ENCODE measurements at places on chromosomes 2 and 18.

- no peak for DNase-seq
These were observed 24.8 kb downstream of the ATP9B start for GRCh38 chr18:79093986-79094385.

DNA sequence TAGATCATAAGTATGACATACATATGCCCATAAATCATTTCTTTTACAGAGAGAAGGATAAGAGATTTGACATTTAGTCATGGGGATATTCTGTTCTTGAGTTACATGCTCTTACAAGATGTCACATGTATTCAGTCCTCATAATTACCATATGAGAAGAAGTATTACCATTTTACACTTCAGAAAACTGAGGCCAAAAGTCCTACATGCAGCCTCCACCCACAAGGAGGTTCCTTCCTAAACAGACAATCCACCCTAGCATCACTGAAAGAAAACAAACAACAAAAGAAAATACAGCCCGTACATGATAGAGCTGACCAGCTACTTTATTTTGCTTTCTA lies 335.1 kb downstream of the SETBP1 start:
- no peak for DNase-seq

DNA sequence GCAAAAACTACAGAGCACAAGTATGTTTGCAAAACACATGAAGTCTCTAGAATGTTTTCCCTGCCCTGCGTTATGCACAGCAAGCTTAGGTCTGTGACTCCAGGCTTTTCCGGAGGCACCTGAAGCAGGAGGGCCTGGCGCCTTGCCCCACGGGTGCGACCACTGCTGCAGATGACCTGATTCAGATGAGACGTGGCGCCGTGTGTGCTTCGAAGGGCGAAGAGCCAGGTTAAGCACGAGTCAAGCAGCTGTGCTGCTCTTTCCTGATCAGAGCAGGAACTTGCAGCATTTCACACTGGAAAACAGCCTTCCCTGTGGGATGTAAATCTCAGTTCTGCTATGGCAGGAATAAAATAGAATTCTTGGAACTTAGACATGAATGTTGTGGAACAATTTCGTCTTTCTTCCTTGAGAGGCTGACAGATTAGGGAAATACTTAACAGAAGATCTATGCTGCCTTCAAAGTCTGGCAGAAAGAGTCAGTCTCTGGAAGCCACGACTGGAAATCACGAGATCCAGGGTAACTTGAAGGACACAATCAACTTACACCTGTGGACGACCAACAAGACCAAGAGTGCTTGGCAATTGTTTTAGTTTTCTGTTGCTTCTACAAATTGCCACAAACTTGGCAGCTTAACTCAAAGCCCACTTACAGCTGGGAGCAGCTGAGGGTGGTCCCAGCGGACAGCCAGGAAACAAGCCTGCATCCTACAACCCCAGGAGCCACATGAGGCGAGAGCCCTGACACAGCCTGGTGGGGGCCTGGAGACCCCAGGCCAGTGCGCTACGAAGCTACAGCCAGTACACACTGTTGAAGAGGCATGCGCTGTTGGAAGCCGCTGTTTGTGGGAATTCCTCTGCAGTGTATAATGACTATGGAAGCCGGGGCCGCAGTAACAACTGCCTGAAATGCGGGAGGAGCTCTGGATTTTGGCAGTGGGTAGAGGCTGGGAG lies 42.9 kb downstream of the EIPR1 start:
- DNase-seq, result no peak

DNA sequence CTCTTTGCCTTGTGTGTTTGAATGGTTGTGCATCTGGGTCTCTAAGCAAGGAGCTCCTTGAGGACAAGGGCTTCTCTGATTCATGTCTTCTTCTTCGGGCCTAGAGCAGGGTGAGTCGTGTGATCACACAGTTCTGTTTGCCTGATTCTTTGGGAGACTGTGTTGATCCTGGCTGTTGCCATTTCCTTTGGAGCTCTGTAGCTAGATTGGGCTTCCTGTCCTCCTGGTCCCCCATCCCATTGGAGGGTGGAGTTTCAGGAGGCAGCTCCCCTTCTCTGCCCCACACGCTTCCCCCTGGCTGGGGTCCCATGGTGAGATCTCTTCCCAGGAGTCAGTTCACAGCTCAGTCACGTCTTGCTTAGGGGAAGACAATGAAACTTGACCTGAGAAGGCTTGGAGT lies 92.8 kb downstream of the TRIB2 start:
- no peak for DNase-seq

DNA sequence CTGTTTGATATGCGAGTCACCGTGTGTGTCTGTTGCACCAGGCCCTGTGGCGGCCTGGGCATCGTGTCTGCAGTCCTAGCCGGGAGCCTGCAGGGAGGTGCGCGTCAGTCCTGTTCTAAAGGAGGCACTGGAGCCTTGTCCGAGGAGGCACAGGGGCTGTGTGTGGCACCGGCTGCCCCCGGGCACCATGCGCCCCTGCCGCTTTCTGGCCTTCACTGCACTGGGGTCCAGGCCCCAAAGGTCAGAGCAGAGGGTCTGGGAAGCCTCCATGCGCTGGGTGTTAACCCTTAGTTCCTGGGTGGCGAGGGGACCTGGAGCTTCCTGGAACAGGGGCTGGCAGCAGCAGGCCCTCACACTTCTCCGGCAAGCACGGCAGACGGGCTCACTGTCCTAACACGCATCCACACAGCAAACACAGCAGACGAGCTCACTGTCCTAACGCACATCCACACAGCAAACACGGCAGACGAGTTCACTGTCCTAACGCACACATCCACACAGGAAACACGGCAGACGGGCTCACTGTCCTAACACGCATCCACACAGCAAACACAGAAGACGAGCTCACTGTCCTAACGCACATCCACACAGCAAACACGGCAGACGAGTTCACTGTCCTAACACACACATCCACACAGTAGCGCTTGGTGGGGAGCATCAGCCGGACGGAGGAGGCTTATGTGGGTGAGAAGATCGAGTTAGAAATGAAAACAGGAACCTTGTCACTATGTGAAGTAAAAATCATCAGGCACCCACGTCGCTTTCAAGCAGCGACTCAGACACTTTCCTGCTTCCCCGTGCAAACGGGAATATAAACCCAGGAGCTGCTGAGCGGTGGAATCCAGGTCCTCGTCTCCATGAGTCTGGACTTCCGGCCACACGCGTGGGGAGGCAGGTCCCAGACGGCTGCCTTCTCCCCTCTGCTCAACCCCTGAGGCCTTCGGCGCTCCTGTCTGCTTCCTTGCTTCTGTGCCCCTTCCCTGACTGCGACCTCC lies 65.3 kb downstream of the TPO start:
- no peak for DNase-seq

DNA sequence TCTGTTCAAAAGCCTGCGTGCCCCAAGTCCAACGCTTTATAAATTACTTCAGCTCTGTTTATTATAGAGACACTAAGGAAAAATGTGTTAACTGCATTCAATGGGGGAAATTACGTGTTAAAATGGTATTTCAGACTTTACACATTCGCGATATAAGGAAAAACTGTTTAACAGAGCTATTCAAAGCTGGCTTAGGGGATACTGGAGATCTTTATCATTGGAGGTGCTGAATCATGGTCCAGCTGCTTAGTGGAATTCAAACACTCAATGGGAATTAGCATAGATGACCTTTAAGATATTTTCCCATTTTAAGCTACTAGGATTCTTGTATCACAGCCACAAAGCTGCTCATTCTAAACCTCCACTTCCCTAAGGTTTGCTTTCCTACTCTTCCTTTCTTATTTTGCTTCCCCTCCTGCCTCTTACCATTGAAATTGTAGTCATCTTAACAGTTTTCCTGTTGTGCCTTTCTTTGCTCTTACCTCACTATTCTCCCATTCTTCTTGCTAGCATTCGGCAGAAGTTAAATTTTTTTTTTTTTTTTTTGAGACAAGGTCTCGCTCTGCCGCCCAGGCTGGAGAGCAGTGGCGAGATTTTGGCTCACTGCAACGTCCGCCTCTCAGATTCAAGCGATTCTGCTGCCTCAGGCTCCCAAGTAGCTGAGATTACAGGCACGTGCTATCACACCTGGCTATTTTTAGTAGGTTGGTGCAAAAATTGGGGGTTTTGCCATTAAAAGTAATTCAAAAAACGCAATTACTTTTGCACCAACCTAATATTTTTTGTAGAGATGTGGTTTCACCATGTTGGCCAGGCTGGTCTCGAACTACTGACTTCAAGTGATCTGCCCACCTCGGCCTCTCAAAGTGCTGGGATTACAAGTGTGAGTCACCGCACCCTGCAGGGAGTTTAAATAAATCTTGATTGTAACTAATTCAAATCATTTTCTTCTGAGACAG lies 6.5 kb downstream of the SULT6B1 start:
- no peak for DNase-seq

- peak; percentile 87 for DNase-seq
These were observed 1.5 kb upstream of the IRS1 start for GRCh38 chr2:226800941-226801784.

DNA sequence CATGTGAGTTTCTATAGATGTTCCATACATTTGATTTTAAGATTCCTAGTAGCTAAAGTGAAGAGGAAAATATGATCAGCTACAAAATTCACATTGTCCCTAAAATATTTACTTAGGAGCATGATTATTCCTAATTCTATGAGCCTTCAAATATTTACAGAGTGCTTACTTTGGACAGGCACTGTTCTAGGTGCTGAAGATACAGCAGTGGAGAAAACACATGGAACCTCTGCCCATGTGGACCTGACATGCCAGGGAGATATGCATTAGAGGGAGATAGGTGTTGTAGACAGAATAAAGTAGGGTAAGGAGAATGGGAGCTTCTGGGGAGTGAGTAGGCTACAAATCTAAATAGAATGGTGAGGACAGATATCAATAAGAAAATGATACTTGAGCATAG lies 62.6 kb upstream of the TACR1 start:
- no peak for DNase-seq

GRCh38 chr18:59885579-59886163 lies 14.1 kb upstream of the PMAIP1 start:
- DNase-seq, result no peak

DNA sequence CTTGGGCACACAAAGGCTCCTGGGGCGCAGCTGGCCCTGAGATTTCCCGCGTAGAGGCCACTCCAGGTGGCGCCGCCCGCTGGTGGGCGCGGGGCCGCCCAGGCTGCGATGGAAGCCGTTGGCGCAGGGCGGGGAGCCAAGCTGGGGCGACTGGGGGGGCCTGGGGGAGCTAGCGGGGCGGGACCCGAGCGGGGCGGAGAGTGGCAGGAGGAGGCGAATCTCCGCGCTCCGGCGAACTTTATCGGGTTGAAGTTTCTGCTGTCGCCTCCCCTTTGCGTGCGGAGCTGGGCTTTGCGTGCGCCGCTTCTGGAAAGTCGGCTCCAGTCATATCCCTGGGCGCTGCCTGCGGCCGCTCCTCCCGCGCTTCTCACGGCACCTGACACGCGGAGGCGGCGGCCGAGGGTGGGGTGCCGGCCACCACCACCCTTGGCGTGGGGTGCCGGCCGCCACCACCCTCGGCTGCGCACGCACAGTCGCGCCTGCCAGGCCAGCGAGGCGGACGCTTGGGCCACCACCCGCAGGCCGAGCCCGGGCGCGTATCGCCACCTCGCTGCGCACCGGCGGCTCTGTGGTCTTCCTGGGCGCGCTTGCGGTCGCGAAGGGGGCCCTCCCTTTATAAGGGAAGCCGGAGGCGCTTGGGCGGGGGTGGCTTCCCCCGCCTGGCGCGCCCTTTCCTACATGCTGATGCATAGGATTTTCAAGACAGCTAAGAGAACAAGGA lies 919 bp upstream of the CYP1B1 start:
- peak; percentile 62 for DNase-seq
